Suprapubic skin (tissue), 4 donors: ENCODE measurements at places on chromosomes 16 and 17. TPM values are rescaled to one million over a fixed set of nuclear protein-coding genes. Genes with fewer than 3 reads are reported as not detected.

Gene TMEM132E
- not detected for total RNA-seq

Gene TNP2
- not detected for total RNA-seq

DNA sequence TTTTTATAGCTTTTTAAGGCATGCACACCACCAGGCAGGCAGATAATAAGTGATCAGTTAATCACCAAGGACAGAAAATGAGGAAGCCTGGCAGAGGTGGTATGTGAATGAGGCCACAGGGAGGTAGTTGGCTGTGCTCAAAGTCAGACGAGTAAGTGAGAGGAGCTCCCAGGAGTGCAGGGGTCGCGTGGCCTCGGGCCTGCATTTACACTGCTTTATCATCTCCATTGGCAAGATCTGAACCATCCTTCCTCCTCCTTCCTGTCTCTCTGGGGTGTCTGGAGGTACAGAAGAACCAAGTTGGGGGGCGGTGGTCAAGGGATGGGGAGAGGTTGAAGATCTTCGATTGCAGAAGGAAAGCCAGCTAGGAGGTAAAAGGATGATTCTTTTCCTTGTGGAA, 320.1 kb downstream of the SOX9 start:
- no peak for DNase-seq

DNA sequence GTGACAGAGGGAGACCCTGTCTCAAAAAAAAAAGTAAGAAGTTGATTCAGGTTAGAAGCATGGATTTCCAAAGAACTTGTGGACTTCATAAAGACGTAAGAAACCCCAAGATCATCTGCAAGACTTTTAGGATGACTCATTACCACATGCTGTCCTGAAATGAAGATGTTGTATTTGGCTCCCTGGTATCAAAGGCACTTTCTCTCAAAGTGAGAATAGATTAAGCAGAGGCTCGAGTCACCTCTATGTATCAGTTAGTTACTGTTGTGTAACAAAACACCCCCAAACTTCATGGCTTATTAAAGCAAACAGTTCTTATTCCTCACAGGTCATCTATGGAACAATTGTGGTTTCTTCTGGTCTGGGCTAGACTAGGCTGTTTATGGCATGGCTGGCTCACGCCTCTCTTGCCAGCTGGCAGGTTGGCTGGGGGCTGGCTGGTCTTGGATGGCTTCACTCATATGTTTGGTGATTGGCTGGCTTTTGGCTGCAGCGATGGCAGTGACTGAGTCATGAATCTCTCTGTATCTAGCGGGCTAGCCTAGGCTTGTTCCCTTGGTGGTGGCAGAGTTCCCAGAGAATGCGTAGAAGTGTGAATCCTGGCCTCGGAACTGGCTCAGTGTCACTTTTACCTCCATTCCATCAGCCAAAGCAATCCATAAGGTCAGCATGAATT, 60.4 kb upstream of the MSI2 start:
- DNase-seq = no peak

DNA sequence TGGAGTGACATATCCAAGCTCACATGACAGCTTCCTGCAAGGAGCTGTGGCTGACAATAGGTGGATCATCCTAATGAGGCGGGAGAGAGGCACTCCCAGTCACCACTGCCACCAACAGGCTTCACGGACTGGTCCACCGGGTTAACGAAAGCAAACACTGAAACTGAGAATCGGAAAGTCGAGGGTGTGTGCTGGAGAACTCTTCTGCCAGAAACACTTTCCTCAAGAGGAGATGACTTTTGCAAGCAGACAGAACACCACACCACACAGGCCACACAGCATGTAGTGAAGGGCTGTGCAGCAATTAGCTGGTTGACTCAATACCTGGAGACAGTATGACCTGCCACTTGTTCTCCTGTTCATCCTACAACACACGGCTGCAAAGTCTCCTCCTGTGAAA, 53.0 kb upstream of the DNAJA2 start:
- no peak for DNase-seq
